ENCODE measurements at places on chromosomes 7 and 10. TPM values are rescaled to one million over a fixed set of nuclear protein-coding genes. Genes with fewer than 3 reads are reported as not detected.

GRCh38 chr7:79159040-79159664 lies 294.3 kb downstream of the MAGI2 start:
- DNase-seq = no peak

DNA sequence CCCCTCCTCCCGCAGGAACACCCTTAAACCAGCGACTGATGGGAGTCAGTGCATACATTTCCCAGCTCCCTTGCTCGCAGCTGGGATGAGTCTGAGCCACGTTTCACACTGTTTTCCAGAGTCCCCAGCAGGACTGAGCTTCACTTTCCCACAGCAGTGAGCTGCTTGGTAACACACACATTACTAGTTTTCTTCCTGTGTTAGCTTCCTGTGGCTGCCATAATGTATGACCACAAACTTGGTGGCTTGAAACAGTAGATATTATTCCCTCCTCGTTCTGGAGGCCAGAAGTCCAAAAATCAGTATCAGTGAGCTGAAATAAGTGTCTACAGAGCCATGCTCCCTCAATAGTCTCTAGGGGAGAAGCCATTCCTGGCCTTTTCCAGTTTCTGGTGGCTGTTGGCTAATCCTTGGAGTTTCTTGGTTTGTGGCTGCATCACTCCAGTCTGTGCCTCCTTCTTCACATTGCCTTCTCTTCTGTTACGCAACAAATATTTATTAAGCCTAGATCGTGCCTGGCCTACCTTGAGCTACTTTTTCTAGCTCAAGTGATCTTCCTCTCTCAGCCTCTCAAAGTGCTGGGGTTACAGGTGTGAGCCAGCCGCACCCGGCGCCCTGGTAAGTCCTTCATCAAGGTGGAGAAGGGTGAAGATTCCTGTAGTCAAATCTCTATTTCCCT lies 26.2 kb upstream of the CARD11 start:
- no peak for DNase-seq

Gene MEIG1
- total RNA-seq = 1.2 TPM

DNA sequence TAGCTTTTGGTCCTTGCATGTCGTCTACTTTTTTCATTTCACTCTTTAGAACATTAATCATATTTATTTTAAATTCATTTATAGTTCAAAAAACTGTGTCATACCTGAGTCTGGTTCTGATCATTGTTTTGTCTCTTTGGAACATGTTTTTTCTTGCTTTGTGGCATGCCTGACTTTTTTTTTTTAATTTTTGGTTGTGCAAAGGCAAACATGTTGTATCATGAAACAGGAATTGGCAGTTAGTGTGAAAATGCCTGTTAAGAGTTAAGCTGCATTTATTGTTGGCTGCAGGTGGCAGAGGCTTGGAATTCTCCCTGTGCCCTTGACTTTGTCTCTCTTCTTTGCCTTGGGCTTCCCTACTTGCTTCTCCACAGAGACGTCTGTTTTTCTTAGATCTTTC lies 525.0 kb upstream of the ADARB2 start:
- DNase-seq = no peak

DNA sequence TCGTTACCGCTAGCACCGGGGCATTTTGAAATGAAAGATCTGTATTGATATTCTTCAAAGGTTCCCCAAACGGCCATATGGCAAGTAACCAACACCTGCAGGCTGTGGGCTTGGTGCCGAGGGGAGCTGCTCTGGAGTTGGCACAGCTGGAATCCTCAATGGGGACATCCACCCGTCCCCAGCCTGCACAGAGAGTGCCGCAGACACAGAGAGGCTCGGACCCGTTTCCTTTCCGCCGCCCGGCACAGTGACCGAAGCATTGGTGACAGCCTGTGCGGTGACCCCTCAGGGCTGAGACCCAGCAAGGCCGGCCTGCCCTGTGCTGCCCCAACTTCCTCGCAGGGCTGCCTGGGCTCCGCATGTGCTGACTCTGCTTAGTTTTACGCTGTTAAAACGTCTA lies 4.5 kb downstream of the CFAP46 start:
- peak; percentile 66 for DNase-seq

- no peak for DNase-seq
Observed at GRCh38 chr7:7922684-7923385, 45.8 kb upstream of the GLCCI1 start.

Measured in osteoblast (primary cell).